ENCODE measurements at places on chromosomes 16 and 17.

- no peak for DNase-seq
Measured at GRCh38 chr16:50598256-50598894, 50.2 kb downstream of the NKD1 start.

DNA sequence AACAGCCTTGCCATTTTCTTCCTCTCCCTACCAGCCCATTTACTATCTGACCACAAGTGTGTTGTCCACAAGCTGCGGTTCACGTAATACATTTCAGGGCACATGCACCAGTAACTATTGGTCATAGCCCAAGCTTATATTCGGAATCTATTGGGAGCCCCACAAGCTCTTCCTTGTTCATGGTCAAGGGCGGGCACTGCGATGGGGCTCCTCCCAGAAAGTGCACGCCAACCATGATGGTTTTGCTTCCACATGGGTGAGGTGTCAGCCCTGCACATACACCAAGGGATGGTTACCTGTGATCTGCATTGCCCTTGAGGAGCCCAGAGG, 12.1 kb downstream of the THRA start:
- DNase-seq: no peak

DNA sequence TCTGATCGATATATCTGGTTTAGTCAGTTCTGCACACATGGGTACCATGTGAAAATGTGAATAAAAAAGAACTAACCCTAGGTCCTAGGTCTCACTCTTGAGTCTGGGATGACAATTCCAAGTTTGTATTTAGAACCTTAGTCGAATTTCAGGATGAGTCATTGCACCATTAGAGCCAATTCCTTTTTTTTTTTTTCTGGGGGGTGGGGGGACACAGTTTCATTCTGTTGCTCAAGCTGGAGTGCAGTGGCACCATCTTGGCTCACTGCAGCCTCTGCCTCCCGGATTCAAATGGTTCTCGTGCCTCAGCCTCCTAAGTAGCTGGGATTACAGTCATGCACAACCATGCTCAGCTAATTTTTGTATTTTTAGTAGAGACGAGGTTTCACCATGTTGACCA, 41.6 kb downstream of the SPAG9 start:
- no peak for DNase-seq

DNA sequence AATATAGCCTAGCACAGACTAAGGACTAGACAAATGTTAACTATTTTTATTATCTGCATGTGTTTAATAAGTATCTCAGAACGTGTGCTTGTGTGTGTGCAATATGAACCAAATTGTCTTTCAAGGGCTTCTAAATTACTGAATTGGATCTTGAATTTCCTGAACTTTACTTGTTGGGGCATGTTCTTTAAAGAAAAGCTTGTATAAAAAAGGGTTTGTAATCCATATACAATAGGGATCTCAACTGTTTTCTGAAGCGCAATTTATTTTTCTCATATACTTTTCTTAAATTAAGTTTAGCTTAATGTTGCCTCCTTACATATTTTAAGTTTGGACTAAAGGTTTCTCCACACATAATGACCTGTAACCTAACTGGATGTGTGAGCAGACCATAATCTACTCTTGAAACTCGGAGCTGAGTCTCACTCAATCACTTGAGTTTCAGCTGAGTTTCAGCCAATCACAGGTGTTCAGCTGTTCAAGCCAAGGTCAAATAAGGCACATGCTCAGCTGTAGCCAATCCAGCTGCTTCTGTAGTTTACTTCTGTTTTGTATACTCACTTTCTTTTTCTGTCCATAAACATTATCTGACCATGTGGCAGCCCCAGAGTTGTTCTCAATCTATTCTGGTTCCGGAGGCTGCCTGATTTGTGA, 72.3 kb downstream of the CDK5R1 start:
- no peak for DNase-seq

DNA sequence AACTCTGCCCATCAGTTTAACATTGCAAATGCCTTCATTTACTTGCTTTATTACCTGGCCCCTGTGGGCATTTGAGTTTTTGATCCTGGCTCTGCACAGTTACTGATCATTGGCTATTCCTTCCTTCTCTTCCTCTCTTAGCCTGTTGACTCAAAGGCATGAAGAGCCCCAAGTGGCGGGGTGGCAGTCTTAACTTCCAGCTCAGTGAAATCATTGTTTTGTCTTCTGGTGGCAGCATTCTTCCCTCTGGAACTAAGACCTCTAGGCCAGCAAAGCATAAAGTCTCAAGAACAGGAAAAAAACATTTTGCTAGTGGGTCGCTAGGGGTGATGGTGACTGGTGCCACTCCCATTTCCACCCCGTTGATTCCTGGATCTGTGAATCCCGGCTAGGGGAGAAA, 52.3 kb upstream of the MRTFB start:
- no peak for DNase-seq

Measured in DMS79 (cell line).